ENCODE measurements at places on chromosomes 3 and 15.

DNA sequence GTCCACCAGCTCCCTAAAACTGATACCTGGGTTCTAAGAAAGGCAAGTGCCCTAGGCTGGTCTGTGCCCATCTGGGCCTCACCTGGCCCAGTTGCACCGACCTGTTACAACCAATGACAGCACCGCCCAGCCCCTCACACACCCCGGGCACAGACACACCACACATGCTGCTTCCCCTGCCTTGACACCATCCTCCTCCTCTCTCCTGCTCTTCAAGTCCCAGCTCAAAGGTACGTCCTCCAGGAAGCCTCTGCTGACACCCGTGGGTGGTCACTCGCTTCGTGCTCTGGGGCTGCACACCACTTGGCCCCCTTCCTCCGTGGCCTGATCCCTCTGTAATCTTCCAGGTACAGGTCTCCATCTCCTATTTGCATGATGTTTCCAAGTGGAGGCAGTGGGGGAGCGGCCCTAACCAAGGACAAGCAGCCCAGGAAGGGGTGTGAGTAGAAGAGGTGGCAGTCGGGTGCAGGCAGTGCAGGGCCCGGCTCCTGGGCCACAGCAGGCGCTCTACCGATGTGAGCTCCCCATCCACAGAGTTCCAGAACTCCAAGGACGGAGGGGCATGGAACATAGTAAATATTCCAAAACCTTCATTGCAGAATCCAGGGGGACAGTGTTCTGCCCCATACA, 144.6 kb downstream of the NUP210 start:
- DNase-seq: no peak

DNA sequence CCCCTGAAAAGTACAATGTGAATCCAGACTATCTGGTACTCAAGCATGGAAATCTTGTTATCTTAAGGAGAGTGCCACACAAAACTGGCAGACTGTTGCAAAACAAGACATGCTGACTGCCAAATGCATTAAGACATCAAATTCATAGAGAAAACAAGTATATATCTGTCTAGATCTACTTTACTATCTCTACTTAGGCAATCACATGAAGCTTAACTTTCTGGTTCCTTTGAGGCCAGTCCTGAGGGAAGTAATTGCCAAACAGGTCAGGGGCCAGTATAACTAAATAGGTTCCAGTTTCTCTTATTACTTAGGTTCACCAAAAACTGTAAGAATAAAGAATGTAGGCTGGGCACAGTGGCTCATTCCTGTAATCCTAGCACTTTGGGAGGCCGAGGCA, 15.9 kb upstream of the SLC4A7 start:
- peak; percentile 58 for DNase-seq

DNA sequence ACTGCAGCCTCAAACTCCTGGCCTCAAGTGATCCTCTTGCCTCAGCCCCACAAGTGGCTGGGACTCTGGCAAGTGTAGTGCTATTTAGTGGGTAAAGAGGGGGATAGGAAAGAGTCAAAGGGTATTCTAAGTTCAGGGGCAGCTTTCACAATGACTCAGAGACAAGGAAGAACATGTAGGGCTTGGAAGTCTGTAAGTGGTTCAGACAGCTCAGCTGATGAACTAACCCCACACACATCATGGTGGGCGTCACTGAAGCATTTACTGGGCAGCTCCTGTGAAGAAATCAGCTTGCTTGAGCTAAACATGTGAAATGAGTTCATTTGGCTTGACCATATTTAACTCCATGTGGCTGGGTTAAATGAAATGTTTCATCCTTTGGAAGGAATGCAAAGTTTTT, 34.6 kb upstream of the THSD4 start:
- no peak for DNase-seq

GRCh38 chr3:168071591-168072322, 24.0 kb downstream of the GOLIM4 start:
- DNase-seq: no peak

GRCh38 chr3:17136136-17136721, 251.5 kb downstream of the PLCL2 start:
- DNase-seq: no peak

GRCh38 chr15:41125931-41126642, 10.0 kb upstream of the INO80 start:
- DNase-seq: no peak

- peak; percentile 3 for DNase-seq
Measured at GRCh38 chr3:108822123-108822897, at the start of gene TRAT1. TSS of gene TRAT1 (plus strand) at chr3:108822786. CDS start at chr3:108822928, 142 bp downstream.

GRCh38 chr3:129428007-129428375, 445 bp downstream of the EFCAB12 start:
- peak; percentile 44 for DNase-seq

GRCh38 chr3:48215466-48215865, 7.8 kb upstream of the CAMP start:
- no peak for DNase-seq

GRCh38 chr3:143751643-143752178, 96.6 kb downstream of the SLC9A9 start:
- DNase-seq: no peak

DNA sequence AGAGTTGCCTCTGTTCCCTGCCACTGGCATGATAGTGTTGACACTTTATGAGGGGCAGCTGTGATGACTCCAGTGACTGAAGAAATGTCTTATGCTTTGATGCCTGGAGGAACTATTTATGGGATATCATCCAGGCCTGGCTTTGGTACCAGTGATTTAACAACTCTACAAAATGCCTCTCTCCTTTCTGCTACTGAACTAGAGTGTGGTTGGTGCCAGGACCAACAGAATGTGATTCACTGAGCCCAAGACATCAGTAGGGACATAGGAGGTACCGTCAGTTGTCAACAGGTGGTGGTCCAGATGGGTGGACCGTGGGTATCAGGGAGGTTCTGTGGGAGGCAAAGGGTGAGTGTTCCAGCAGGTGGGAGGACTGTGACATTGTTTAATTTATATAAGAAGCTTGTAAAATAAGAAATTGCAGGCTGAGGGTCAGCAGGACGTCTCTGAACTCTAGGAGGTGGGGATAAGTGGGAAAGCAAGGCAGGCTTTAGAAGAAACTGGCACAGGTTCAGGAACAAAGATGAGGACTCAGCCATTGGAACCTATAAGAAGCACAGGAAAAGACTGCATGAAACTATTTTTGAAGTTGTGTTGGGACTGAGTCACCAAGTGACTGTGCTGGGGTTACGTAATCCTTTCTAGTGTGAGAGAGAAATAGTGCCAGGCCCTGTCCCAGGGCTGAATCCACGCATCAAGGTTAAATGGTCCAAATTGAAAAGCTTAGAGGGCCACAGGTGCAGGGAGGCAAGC, 28.5 kb upstream of the SLC7A14 start:
- no peak for DNase-seq

- DNase-seq: peak; percentile 43
Measured at GRCh38 chr3:168248383-168249204, 152.9 kb upstream of the GOLIM4 start.

GRCh38 chr3:23829242-23829934, 23.6 kb downstream of the UBE2E1 start:
- DNase-seq: peak; percentile 43

DNA sequence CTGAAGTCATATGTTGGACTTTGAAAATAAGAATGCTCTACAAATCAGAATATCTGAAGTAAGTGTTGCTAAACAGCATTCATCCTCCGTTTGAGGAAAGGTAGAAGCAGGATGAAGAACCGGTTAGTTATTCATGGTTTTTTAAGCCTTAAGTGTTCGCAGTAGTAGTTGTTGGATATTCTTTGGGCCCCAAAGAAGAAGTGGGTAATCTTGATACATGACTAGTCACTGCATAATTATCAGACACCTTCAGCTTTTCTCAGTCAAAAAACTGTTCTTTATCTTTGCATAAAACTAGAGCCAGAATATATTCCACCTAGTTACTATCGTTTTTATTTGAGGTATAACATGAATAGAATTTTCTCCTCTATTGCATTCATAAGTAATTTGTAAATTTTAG, 13.8 kb downstream of the RAB5A start:
- DNase-seq: peak; percentile 37

GRCh38 chr15:44308415-44308814, 19.9 kb downstream of the GOLM2 start:
- no peak for DNase-seq

DNA sequence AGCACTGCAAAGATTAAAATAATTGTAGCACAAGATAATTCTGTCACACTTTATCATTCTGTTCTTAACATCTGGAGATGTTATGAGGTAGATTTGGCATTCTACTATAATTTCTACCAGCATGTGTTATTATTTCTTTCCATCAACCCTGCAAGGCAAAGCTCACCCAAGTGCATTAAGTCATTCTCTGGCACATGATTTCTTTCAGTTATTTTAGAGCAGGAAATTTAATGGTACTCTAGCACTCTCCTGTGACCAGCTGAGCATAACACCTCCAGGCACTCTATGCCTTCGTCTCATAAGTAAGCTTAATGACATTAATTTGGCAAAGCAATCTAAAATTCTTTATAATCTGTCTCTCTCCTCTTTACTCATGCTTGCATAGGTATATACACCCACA, 300.2 kb upstream of the GPR149 start:
- peak; percentile 32 for DNase-seq

GRCh38 chr3:45209526-45209925, 16.6 kb downstream of the TMEM158 start:
- no peak for DNase-seq

- peak; percentile 80 for DNase-seq
Measured at GRCh38 chr15:37764733-37765191, 169.7 kb upstream of the TMCO5A start.

- DNase-seq: no peak
Measured at GRCh38 chr3:101077361-101078011, 84.3 kb upstream of the ABI3BP start.

GRCh38 chr3:61690016-61690415, 128.6 kb downstream of the PTPRG start:
- DNase-seq: no peak

GRCh38 chr3:111668888-111669488, 73.8 kb upstream of the ZBED2 start:
- DNase-seq: peak; percentile 85

DNA sequence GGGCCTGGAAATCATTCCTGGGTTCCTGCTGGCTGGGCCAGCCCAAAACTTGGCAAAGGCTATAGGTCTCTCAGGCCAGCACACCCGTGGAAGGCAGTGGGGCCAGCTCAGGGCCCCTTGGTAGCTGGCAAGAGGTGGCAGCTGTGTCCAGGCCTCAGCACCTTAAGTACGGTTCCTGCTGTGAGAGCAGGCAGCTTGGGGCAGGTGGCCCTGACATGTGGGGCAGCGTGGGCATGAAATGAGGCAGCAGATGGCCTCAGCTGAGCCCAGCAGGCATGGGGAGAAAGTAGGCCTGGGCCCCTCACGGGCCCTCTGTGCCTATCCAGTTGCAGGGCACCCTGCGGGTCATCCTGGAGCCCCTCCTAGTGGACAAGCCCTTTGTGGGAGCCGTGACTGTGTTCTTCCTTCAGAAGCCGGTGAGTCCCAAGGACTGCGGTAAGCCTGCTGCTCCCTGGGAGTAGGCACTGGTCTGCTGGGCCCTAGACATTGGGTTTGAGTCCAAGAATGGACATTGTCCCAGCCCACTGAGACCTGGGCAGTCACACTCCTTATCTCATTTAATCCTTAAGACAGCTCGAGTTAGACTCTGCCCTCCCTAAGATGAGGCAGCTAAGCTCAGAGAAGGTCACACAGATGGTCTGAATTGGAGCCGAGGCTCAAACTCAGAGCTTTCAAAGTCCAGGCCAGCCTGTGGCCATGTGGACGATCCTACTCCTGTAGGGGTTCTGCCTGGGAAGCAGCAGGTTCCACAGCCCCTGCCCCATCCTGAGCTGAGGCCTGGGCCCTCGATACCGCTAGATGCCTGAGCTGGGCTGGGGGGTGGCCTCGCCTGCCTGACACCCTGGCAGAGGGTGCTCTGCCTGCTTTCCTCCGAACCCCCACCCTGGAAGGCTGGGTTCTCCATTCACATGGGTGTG, 25.5 kb downstream of the ESYT3 start:
- DNase-seq: peak; percentile 17

- peak; percentile 58 for DNase-seq
Measured at GRCh38 chr3:119236756-119237155, 3.9 kb downstream of the B4GALT4 start.

DNA sequence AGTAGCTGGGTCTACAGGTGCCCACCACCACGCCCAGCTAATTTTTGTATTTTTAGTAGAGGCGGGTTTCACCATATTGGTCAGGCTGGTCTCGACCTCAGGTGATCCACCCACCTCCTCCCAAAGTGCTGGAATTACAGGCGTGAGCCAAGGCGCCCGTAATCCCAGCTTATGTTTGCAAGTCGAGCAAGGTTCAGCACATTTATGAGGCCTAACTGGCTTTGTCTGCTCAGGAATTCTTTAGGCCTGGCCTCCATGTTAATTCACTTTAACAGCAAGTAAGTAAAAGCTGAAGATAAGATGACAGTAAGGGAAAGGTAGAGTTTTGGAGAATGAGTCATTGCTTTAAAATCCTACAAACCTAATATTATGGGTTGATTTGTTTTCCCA, 24.6 kb downstream of the SIDT1 start:
- no peak for DNase-seq

GRCh38 chr3:66104535-66104934, 65.8 kb upstream of the MAGI1 start:
- no peak for DNase-seq

DNA sequence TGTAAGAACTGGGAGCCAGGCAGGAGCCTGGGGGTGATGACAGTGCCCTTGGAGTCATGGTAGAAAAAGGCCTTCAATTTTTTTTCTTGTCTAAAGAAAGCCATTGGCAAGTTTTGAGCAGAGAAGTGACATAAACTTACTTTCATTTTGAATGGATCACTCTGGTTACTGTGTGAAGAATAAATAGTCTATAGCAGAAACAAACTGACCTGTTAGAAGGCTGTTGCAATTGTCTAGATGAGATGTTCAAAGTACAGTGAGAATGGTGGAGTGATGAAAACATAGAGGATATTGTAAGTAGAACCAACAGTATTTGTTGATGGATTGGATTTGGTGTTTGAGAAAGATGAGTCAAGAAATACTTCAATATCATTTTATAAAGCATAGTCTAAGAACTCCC, 439.9 kb downstream of the TBL1XR1 start:
- DNase-seq: no peak

DNA sequence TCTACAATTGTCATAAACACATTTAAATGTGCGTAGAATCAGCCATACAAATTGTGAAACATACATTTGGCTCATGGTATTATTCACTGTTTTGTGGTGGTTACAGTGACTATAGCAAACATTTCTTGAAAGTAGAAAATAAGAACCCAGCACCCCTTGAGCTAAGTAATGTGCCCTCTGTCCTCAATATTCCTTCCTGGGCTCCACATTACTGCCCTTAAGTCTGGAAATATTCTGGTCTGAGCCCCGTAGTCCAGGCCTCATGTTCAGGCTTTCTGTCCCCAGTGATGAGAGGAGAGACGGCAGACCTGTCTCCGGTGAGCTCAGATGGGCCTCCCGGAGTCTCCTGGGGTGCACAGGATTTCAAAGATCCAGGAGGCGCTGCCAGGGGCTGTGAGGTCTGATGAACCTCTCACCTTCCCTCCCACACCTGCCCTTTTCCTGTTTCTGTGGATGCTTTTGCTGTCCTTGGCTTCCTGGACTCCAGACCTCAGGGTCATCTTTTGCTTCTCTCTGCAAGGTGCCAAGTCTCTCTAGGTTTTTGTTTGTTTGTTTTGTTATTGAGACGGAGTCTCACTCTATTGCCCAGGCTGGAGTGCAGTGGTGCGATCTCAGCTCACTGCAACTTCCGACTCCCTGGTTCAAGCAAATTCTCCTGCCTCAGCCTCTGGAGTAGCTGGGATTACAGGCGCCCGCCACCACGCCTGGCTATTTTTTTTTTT, 8.8 kb upstream of the MUC20 start:
- DNase-seq: no peak

- DNase-seq: peak; percentile 24
Measured at GRCh38 chr3:185328324-185329004, 34.5 kb upstream of the MAP3K13 start.

- no peak for DNase-seq
Measured at GRCh38 chr3:147411238-147411814, 2.2 kb downstream of the ZIC1 start.

All from hematopoietic multipotent progenitor cell treated with erythropoietin and hydrocortisone succinate and interleukin-3 and kit ligand, for 4 days (in vitro differentiated cells).